NCI-H1930 (cell line): ENCODE measurements at places on chromosomes 11 and 22.

DNA sequence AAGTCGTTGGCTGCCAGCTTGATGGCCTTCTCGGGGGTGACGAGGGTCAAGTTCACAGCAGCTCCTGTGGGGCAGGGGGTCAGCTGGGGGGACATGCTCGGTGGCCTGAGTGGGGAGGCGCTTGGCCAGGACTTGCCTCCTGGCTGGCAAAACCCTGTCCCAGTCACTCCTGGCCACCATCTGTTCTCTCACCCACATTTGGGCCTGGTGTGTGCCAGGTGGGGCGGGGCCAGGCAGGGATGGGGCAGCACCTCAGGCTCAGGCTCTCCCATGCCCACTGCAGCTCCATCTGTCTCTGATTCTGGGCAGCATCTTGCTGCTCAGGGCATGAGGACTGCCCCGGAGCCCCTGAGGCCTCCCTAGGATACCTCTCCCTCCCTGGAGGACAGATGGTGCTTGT is 3.7 kb upstream of the CEND1 start:
- no peak for DNase-seq

DNA sequence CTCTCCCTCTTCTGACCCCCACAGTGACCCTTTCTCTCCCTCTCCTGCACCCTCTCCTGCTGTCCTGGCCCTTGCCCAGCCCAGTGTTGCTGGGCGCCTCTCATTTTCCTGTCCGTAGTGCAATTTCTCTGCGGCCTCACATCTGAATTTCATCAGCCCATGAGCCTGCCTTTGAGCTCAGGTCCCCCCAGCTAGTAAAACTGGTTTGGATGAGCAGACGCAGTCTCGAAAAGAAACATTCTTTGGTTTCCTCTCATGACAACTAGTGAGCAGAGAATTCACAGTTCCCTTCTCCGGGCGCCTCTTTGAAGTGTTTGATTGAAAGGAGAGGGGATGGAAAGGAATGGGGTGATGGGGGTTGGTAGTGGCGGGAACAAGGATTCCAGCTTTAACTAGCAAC is 126.0 kb upstream of the CADM1 start:
- DNase-seq = no peak

DNA sequence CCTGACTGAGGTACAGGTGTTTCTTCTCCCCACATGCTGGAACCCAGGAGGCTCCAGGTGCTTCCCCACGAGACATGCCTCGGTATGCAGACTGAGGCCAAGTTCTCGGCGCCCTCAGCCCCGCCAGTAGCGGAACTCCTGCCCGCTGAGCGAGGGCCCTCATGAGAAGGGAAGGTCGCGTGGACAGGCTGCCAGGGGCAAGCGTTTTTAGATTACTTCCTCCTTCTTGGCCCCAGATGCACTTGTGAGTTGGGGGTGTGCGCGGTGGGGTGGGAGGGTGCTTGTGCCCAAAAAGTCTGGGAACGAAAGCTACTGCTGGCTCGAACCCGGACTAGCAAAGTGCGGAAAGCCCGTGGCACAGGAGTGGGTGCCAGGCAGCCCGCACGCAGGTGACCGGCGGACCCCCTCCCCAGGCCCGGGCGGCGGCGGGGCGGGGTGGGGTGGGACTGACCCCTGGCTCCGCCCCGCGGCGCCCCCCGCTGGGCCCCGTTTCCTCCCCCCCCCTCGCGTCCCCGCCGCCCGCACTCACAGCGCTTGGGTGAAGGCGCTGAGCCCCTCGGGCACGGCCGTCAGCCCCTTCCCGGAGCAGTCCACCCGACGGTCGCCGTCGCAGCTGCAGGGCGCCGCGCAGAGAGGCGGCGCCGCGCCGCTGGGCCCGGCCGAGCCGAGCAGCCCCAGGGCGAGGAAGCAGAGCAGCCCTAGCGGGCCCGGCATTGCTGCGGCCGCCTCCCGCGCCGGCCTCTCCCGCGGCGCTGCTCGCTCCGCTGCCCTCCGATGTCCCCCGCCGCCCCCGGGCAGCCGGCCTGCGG is 797 bp downstream of the LGR4 start:
- DNase-seq = no peak

- DNase-seq = peak; percentile 40
These were observed 1.3 kb upstream of the HDAC10 start for GRCh38 chr22:50252082-50253045.

DNA sequence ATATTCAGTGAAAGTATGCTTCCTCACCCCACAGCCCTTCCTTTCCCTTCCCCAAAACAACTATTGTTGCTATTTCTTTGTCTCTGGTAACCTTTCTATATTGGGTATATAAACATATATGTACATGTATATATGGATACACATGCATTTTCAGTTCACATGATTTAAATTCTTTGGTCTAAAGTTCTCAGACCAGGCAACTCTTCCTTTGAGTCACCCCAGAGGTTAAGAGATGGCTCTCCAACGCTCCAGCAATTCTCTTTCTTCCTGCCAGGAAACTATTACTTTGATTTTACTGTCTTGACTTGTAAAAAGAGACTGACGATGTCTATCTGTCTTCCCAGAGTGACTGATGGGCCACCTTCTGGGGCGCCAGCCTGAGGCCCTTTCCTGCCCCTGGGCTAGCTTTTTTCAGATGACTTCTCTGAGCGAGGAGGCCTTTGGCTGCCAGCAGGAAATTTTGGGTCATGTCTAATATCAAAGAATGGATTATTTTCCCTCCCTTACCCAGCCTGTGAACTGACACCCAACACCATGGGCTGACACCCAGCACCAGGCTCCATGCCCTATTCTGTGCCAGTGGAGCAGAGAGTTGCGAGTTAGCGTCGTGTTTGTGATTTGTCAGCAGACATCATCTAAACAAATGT is 14.4 kb upstream of the ST3GAL4 start:
- DNase-seq = no peak

- DNase-seq = no peak
These were observed 123.4 kb downstream of the SWAP70 start for GRCh38 chr11:9787260-9787659.

DNA sequence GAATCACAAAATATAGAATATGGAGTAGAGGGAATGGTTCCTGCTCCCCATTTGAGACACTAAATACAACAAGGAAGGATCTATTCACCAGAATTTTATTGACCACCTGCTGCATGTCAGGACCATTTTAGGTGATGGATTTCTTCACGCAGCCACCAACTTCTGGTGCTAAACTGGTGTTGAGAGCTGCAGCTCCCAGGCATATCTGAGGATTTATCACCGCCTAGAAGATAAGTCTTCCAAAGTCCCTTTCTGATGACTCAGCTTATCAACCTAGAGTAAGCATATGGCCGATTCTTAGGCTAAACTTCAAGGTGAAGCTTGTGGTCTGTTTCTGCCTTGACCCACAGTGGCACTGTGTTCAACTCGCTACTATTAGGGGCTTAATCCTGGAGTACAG is 6.7 kb downstream of the DDI1 start:
- DNase-seq = no peak

- no peak for DNase-seq
These were observed 10.5 kb downstream of the ARL14EP start for GRCh38 chr11:30333405-30333804.

DNA sequence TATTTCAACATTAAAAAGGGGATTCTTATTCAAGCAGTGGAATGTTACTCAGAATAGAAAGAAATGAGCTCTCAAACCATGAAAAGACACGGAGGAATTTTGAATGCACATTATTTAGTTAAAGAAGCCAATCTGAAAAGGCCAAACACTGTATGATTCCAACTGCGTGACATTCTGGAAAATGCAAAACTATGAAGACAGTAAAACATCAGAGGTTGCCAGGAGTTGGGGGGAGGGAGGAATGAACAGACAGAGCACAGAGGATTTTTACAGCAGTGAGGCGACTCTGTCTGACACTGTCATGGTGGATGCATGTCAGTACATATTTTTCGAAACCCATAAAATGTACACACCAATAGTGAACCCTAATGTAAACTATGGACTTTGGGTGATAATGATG is 22.9 kb upstream of the THY1 start:
- no peak for DNase-seq

DNA sequence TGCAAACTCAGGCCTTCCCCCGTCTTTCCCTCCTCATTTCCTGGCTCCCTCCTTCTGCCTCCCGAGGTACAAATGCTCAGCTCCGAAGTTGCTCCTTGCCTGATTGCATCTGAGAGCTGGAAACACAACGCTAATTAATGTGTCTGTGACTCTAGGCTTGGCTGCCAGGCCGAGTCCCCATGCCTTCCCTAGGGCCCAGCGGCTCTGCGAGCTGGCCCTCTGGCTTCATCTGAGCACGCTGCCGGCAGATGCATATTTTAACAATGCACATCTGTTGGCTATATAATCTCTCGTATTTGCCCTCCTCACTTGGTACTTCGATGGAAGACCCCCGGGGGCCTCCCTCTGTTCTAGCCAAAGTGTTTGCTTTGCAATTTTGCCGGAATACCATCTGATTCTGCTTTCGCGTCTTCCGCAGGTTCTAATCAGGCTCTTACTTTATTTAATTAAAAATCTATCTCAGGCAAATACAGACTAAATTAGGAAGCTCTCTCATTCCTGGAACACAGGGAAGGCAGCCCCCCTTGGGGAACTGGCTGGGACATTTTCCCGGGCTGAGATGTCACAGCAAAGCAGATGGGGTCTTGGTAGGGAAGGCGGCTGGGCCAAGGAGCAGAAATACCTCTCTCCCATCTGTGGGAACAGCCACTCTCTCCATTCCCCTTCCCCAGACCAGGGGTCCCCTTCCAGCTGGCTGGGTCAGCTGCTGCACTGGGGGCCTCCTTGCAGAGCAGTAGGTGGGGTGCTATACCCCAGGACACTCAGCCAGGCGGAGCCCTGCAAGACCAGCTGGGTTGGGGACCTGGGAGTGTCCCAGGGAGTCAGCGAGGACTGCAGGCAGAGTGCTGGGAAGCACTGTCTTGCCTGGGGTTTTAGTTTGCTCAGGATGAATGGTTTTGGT is 162.8 kb downstream of the ST3GAL4 start:
- DNase-seq = no peak

DNA sequence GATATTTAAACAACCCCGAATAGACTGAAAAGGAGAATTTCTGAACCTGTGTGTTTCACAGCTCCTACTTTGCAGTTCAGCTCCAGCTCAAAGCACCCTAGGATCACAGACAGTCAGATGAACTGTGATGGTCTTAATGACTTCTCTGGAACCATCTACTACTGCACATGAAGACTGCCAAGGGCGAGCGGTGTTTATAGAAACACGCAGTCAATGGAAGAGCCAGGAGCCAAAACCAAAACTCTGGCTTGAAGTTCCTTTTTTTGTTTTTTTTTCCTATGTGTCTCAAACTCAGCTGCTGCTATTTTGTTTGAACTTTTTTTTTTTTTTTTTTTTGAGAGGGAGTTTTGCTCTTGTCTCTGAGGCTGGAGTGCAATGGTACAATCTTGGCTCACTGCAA is 382.6 kb upstream of the SYN3 start:
- no peak for DNase-seq

DNA sequence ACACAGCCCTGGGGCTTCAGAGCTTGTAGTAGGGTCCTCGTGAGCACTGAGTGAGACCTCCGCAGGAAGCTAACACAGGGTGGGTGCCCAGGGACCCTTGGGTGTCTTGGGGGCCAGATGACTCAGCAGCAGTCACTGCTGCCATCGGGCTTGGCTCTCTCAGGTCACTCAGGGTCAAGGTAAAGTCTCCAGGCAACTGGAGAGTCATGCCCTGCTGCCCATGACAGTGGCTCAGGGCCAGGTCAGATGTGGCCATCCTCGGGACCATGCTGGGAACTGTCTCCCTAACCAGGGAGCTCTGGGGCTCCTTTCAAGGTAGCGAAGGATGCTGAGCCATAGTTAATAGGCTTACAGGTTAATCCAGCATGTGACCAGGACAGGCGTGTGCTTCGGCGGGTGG is 44.4 kb upstream of the SLC22A12 start:
- no peak for DNase-seq

- DNase-seq = no peak
These were observed at the start of gene MS4A7 for GRCh38 chr11:60378354-60378753. MS4A7 (plus strand) TSS chr11:60378532; CDS start chr11:60383142, 4,610 bp downstream.

- no peak for DNase-seq
These were observed 2.0 kb downstream of the SERPINH1 start for GRCh38 chr11:75563978-75564552.

DNA sequence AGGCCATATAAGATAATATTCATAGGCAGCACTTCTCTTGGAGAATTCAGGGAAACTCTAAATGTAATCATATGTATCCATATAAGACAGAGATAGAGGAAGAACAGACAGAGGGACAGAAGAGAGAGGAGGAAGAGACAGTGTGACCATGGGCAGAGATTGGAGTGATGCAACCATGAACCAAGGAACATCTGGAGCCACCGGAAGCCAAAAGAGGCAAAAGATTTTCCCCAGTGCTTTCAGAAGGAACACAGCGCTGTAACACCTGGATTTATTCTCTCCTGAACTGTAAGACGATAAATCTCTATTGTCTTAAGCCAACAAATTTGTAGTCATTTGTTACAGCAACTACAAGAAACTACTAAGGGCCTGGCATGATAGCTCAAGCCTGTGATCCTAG is 57.7 kb downstream of the GAB2 start:
- no peak for DNase-seq

- no peak for DNase-seq
These were observed 34.7 kb downstream of the GALNT18 start for GRCh38 chr11:11587122-11587521.

DNA sequence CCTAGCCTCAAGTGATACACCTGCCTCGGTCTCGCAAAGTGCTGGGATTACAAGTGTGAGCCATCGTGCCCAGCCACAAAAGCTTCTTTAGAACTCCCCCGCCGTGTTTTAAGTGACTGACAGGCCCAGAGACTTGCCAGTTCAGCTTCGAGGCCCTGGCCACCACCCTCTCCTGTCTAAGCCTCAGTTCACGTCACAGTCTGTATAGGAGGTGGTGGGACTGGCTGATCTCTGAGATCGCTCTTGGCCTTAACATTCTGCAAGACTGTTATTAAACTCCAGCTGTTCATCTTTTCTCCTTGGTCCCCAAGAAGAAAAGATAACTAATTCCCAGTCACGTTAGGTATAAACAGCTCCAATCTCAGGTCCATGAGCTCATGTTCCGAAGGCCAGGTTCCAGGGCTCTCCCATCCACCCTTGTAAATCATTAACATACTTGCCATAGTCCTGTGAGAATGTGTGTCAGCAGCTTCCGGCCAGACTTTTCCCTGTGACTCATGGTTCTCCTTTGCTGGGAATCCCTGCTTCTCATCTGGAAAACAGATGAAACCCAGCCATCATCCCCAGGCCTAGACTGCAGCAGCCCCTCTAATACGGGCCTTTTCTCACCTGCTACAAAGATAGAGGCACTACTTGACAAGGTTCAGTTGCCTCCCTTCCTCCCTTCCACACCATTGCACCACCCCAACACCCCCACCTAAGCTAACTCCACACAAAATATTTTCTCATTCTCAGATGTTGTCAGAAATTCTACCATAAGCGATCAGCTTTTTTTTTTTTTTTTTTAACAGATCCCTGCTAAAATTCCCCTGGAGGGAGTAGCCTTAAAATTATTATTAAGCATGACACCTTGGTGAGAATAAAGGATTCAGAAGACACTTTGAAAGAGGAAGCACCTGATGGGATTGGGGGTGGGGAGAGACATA is 5.6 kb upstream of the KIAA0930 start:
- DNase-seq = no peak

GRCh38 chr22:22720724-22721261 is 76.4 kb downstream of the GGTLC2 start:
- DNase-seq = no peak

DNA sequence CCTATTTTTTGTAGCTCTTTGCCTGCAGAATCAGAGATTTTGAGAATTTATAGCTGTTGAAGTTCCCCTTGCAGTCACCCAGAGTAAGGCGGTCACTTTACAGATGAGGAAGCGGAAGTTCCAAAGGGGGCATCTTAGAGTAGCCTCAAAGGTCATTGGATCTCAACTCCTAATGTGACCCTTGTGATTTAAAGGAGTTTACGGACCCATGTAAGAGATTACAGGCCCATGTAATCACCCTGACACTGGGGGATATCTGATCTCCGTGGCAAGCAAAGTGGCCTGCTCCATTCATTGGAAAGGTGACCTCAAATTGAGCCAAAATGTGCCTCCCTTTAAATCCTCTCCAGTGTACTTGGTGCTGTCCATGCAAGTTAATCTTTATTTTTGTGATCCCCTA is 15.7 kb downstream of the P2RX3 start:
- no peak for DNase-seq
